ENCODE measurements at places on chromosomes 7 and 10.

DNA sequence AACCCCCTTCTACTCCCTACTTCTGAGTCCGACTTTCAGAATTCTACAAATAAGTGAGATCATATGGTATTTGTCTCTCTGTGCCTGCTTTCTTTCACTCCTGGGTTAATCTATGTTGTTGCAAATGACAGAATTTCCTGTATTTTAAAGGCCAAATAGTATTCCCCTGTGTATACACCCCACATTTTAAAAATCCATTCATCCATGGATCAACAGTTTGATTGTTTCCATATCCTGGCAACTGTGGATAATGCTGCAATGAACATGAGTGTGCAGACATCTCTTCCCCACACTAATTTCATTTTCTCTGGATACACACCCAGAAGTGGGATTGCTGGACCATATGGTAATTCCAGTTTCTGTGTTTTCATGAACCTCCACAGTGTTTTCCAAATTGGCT, 225.8 kb upstream of the TCERG1L start:
- no peaks in the 10 kb centered on the region for H3K27me3 ChIP-seq
- H3K4me3 ChIP-seq, result no peak overlapping the region
- no peak overlapping the region for H3K27ac ChIP-seq
- no peak for DNase-seq

GRCh38 chr7:90681336-90682022, 85.4 kb downstream of the CDK14 start:
- H3K4me3 ChIP-seq, result no peak overlapping the region
- H3K27ac ChIP-seq, result no peak overlapping the region
- H3K36me3 ChIP-seq, result no peaks in the 10 kb centered on the region
- H3K4me1 ChIP-seq, result no peaks in the 10 kb centered on the region
- H3K27me3 ChIP-seq, result no peaks in the 10 kb centered on the region

DNA sequence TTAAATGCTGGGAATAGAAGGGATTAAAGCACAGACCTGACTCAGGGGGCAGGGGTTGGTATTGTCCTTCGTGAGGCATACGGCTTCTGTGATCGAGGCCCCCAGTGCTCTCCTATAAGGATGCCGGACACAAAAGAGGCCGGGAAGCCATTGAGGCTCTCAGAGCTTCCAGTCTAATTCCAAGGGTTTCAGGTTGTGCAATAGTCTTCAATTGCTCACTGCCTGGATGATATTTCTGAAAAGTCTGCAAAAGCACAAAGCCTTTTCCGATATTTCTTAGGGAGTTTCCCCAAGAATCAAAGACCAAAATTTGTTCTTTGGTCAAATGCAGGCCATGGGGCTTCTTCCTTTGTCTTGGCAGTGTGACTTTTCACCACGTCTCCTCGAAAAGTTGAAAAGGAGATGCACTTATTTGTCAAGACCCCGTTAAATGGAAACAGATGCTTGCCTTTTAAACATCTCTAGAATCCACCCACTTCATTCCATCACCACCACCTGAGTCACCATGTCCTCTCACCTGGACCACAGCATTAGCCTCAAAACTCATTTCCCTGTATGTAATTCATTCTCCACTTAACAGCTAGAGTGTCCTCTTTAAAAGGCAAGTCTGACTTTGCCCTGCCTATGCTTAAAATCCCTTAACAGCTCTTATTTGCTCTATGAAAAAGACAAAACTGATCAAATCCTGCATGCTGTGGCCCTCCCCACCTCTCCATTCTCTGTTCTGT, 134.8 kb upstream of the NAMPT start:
- H3K36me3 ChIP-seq, result no peaks in the 10 kb centered on the region
- no peak overlapping the region for H3K4me3 ChIP-seq
- peaks cover 4% of the 10 kb centered on the region for H3K4me1 ChIP-seq
- no peak overlapping the region for H3K27ac ChIP-seq
- no peak for DNase-seq
- peaks cover 46% of the 10 kb centered on the region for H3K27me3 ChIP-seq

DNA sequence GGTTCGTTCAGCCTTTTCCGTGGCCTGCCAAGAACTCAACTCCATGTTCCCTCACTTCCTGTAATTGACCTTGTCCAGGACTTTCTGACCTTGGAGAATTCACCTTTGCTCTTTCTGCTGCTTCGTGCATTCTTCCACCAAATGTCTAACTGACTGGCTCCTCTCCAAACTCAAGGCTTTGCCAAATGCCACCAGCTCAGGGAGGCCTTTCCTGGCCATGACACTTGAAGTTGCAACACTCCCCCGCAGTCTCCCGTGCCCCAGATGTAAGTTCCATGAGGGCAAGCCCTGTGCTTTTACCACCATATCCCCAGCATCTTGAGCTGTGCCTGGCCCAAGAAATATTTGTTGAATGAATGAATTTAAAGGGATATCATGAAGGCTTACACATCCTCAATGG, 238.4 kb downstream of the ARHGAP21 start:
- H3K4me3 ChIP-seq, result no peak overlapping the region
- H3K36me3 ChIP-seq, result no peaks in the 10 kb centered on the region
- DNase-seq, result no peak
- peaks cover 27% of the 10 kb centered on the region for H3K27me3 ChIP-seq
- H3K4me1 ChIP-seq, result no peaks in the 10 kb centered on the region
- no peak overlapping the region for H3K27ac ChIP-seq

GRCh38 chr10:96850825-96851224, 18.7 kb downstream of the LCOR start:
- H3K4me1 ChIP-seq, result peaks cover 36% of the 10 kb centered on the region
- H3K36me3 ChIP-seq, result peaks cover 12% of the 10 kb centered on the region
- no peak overlapping the region for H3K27ac ChIP-seq

GRCh38 chr10:73855413-73855812, 18.9 kb downstream of the CAMK2G start:
- H3K4me3 ChIP-seq, result no peak overlapping the region
- no peak for DNase-seq
- H3K36me3 ChIP-seq, result peaks cover 22% of the 10 kb centered on the region

DNA sequence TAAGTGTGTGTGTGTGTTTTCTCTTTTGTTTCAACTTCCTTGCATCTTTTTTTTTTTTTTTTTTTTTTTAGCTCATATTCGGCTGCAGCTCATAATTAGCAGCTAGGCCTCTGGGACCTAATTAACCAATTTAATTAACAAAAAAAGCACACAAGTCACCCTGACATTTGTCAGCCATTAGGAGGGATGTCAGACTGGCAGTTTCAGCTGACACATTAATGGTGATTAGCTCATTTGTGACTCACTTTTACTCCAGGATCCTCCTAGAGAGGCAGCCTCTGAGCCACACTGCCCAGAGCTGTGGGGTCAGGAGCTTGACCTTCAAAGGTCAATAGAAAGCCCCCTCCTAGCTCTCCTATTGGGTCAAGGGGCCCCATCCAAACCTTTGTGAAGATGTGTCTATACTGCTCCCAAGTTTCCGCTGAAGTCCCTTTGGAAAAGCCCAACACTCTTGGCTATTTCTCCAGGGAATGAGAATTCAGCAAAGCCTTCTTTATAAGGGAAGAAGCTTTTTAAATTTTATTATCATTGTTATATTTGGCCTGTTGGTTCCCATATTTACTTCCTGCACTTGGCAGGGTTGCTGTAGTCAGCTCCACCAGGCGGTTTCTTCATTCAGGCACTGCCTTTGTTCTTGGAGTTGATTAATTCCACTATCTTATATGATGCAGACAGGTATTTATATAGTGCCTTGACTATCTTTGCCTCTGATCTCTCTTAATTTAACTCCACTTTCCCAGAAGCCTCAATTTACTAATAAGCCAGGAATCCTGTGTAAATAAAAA, 109.5 kb upstream of the HABP2 start:
- H3K4me1 ChIP-seq, result no peaks in the 10 kb centered on the region
- no peak for DNase-seq
- no peak overlapping the region for H3K4me3 ChIP-seq
- H3K27me3 ChIP-seq, result peaks cover 46% of the 10 kb centered on the region

DNA sequence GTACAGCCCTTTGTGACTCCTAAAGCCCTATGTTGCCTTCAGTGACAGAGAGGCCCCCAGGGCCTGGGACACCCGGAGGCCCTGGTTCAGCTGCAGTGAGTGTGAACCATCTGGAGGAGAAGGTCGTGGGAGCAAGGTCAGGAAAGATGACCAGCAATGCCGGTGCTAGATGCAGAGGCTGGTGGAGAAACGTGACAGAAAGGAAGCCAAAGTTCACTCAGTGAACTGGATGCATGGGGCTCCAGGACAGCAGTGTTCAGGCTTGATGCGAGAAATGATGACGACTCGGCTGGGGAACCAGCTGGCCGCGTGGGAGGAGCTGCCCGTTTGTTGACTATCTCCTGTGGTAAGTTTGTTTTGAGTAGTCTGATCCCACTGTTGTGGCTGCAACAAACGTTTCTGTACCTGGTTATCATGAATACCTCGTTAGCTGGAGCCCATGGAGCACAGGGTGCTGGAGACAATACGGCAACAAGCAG, 54.1 kb upstream of the MKRN1 start:
- DNase-seq, result no peak
- H3K27me3 ChIP-seq, result peaks cover 47% of the 10 kb centered on the region
- no peaks in the 10 kb centered on the region for H3K4me1 ChIP-seq
- H3K36me3 ChIP-seq, result no peaks in the 10 kb centered on the region
- no peak overlapping the region for H3K27ac ChIP-seq

- no peak overlapping the region for H3K4me3 ChIP-seq
- H3K27ac ChIP-seq, result peak overlapping the region; percentile 92
- peaks cover 56% of the 10 kb centered on the region for H3K36me3 ChIP-seq
- H3K4me1 ChIP-seq, result peaks cover 33% of the 10 kb centered on the region
Measured at GRCh38 chr7:66145400-66146104, 30.9 kb downstream of the CRCP start.

DNA sequence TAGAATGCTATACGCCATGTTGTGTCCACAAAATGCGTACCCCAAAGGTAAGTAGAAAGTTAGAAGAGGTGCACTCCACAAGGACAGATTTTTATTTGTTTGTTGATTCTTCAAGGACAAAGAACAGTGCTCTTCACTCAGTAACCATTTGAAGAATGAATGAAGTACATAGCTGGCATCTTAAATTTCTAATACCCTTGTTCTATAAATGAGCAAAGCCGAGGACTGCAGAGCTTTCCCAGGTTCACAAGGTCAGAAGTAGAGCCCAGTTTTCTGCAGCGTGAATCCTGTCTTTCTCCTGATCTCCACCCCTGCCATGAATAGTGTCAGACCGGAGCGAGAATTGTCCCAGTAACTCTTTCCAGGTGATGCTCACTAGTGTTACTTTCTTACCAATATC, 9.5 kb downstream of the HECW1 start:
- DNase-seq, result no peak
- H3K27me3 ChIP-seq, result no peaks in the 10 kb centered on the region
- H3K4me3 ChIP-seq, result no peak overlapping the region
- H3K36me3 ChIP-seq, result no peaks in the 10 kb centered on the region
- H3K4me1 ChIP-seq, result no peaks in the 10 kb centered on the region

GRCh38 chr10:69574571-69574978, 1.4 kb upstream of the NEUROG3 start:
- peaks cover 27% of the 10 kb centered on the region for H3K4me1 ChIP-seq
- peaks cover 99% of the 10 kb centered on the region for H3K27me3 ChIP-seq
- no peak overlapping the region for H3K27ac ChIP-seq
- DNase-seq, result no peak
- H3K36me3 ChIP-seq, result no peaks in the 10 kb centered on the region
- H3K4me3 ChIP-seq, result peak overlapping the region; percentile 78

DNA sequence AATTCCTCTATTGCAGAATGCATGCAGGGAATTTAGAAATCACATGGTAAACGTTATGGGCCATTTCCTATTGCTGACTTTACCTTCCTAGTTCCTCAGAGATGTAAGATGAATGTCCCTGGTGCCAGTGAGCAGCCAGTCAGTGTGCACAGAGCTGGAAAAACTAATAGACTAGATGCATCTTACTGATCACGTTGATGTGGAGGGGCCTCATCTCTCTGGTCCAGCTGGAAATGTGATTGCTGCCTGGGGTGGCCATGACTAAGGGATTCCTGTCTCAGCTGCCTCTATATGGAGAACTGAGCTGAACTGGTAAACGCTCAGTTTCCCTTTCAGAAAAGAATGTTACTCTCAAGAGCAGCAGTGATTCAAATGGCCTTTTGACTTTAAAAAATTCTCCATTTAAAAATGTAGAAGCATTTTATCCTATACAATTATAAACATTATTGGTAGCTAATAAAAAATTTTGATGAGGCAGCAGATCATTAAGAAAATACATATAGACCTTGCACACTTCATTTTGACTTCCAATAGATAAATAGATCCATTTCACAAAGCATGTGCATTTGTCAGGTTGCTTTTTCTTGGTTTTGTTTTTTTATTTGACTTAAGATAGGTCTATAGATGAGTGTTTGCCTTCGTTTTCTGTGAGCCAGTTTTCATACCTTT, 80.5 kb upstream of the INSYN2A start:
- H3K36me3 ChIP-seq, result no peaks in the 10 kb centered on the region
- H3K27me3 ChIP-seq, result no peaks in the 10 kb centered on the region
- H3K4me3 ChIP-seq, result no peak overlapping the region
- DNase-seq, result no peak
- H3K4me1 ChIP-seq, result peaks cover 1% of the 10 kb centered on the region

DNA sequence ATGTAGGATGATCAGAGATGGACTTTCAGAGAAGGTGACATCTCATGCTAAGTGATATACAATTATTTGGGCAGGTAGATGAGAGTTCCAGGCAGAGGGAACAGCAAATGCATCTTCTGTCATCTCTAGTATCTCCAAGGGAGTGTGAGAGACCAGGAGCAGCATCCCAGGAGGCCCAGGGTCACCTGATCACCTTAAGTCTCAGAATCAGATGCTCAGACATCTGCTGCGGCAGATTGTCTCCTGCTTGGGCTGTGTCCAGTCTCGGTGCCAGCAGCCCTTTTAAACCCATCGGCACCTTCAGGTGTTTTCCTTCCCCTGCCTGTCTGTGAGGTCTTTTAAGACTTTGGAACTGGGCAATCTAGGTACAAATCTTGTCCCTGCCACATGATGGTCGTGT, 690.6 kb downstream of the LRMDA start:
- no peak overlapping the region for H3K4me3 ChIP-seq
- no peaks in the 10 kb centered on the region for H3K27me3 ChIP-seq
- DNase-seq, result no peak
- no peaks in the 10 kb centered on the region for H3K36me3 ChIP-seq

GRCh38 chr10:11533328-11533781, 78.1 kb downstream of the USP6NL start:
- H3K4me1 ChIP-seq, result peaks cover 14% of the 10 kb centered on the region
- no peak overlapping the region for H3K4me3 ChIP-seq
- no peak overlapping the region for H3K27ac ChIP-seq
- no peaks in the 10 kb centered on the region for H3K36me3 ChIP-seq
- peaks cover 11% of the 10 kb centered on the region for H3K27me3 ChIP-seq
- DNase-seq, result no peak

DNA sequence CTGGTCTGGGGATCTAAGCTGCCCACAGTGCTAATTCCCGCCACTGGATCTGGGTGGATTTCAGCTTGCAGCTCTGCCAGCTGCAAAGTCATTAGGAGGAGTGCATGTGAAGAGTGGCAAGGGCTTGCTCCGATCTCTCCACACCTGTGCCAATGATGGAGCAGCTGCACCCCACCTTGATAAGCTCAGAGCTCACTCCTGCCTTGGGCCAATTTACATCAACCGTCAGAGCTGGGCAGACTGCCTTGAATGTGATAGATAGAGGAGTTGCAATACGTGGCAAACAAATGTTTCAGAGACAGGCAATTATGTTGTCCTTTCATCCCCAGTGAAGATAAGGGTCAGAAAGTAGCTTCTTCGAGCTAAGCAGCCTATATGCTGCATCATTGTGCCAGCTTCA, 379.9 kb downstream of the SH2D4B start:
- DNase-seq, result no peak
- H3K4me1 ChIP-seq, result no peaks in the 10 kb centered on the region
- H3K27me3 ChIP-seq, result peaks cover 22% of the 10 kb centered on the region
- H3K4me3 ChIP-seq, result no peak overlapping the region

GRCh38 chr7:143452495-143452894, 9.2 kb downstream of the TAS2R60 start:
- H3K4me3 ChIP-seq, result no peak overlapping the region
- no peak overlapping the region for H3K27ac ChIP-seq
- H3K36me3 ChIP-seq, result no peaks in the 10 kb centered on the region
- peaks cover 38% of the 10 kb centered on the region for H3K27me3 ChIP-seq
- no peaks in the 10 kb centered on the region for H3K4me1 ChIP-seq
